Panc1 (cell line): ENCODE measurements at places on chromosomes 6 and 20. TPM values are rescaled to one million over a fixed set of nuclear protein-coding genes. Genes with fewer than 3 reads are reported as not detected.

DNA sequence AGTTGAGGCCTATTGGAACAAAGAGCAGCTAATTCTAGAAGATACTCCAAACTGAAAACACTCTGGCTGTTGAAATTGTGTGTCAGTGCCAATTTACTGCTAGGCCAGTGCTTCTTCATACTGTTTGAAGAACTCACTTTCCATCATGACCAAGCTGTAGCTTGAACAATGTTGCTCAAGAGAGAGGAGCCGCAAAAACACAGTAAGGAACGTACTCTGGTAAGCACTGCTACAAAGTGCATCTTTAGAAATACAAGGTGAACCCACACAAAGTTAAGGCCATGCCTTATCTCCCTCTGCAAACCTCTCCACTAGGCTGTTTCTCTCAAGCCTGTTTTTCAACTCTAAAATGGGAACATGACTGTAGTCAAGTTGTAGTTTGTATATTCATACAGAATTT is 74.5 kb upstream of the TULP1 start:
- DNase-seq = no peak

GRCh38 chr6:32940656-32941213 is at the start of gene HLA-DMB:
Gene HLA-DMB, minus strand, starts transcription at chr6:32941028. Its CDS starts 221 bp downstream, at chr6:32940807.
- peak; percentile 76 for DNase-seq

DNA sequence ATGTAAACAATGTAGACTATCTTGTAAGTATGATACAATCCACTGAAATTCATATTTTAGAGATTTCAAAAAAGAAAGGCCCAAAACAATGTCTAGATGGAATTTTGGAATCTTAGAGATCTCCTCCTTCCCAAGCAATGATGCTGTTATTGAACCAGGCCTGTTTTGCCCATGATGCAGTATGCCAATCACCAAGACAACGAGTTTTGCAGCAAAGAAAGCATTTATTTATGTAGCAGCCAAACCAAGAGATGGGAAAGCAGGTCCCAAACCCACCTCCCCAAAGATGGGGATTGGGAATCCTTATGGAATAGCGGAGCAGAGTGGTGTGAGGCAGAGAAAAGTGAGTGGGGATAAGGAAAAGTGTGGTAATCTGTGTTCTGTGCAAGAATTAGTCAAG is 197.8 kb upstream of the NT5E start:
- DNase-seq = no peak

DNA sequence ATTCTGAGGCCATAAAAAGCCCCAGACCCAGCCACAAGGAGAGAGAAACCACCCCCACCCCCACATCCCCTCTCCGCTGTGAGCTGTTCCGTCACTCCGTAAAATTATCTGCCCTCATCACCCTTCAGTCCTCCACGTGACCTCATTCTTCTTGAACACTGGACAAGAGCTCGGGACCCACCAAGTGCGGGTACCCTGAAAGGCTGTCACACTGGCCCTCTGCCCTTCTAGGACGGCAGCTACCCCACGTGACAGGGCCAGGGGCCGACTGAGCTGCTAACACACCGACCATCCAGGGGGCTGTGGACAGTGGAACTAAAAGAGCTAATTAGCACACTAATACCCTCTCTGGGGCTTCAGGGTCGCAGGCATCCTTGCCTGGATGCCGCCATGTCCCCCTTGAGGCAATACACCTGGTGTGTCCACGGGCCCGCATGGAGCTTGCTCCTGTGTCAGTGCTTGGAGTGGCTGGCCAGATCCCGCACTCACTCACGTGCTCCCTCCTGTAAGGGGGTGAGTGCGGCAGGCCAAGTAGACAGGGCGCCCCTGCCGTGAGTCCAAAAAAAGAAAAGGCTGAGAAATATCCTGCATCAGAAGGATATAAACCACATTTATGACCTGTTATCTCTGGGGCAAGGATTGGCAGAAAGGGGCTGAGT is 29.2 kb upstream of the AHCY start:
- no peak for DNase-seq

- no peak for DNase-seq
Measured at GRCh38 chr6:149900620-149901443, 2.9 kb upstream of the RAET1E start.

DNA sequence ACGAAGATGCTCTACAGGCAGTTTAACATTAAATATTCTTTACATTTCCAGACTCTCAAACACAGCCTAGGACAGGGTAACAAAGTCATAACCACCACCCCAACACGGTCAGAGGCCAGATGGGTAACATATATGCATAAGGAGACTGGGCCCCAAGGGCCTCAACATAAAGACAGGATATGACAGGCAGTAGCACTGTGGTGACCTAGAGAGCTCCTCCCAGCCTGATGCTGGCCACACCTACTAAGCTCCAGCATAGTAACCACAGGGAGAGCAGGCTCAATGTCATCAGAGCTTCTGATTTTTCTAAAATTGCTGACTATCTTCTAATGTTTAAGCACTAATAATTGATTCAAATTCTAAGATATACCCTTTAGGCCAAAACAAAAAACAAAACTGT is 21.7 kb downstream of the SMLR1 start:
- DNase-seq = no peak

DNA sequence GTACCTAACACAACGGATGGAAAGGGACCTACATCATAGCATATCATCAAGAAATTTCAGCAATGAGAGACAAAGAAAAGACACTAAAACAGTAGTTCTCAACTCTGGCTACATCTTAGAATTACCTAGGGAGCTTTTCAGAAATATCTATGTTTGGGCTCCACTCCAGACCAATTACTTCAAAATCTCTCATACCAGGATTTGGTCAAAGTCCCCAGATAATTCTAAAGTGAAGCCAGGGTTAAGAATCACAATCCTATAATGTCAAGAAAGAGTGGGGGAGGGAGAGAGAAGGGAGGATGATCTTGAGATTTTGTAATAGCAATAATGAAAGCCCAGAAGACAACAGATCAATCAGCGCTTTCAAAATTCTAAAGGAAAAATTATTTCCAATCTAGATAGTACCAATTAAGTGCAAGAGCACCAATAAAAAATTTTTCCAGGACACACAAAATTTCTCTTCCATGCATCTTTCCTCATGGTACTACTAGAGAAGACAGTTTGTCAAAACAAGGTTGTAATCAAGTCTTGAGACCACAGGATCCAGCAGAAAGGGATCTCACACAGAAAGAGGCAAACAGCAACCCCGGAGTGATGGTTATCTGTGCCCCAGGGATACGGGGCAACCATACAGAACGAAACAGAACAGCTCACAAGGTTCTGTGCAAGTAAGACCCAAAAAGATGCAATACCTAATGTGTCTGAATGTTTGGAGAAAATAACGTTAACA is 152.9 kb upstream of the DST start:
- DNase-seq = no peak

- DNase-seq = no peak
Measured at GRCh38 chr6:90537723-90538258, 49.1 kb downstream of the MAP3K7 start.

The SYCP2L gene
- total RNA-seq = 2.4 TPM

The LPA gene
- 0.21 TPM for total RNA-seq

The TRIM31 gene
- total RNA-seq = not detected

The MUC22 gene
- not detected for total RNA-seq

The PACRG gene
- total RNA-seq = 0.59 TPM

The TNF gene
- 0.64 TPM for total RNA-seq
